ENCODE measurements at places on chromosomes 6 and 20. TPM values are rescaled to one million over a fixed set of nuclear protein-coding genes. Genes with fewer than 3 reads are reported as not detected.

Gene SCUBE3
- 35.5 TPM for total RNA-seq

Gene SMOC2
- total RNA-seq, result not detected

Gene SLC24A3
- 1.2 TPM for total RNA-seq

Gene TMEM74B
- total RNA-seq, result not detected

Gene RIPOR3
- total RNA-seq, result 0.35 TPM

Gene CYP24A1
- not detected for total RNA-seq

Gene METTL24
- not detected for total RNA-seq

Gene NKX2-2
- not detected for total RNA-seq

Gene SMAP1
- total RNA-seq, result 16.8 TPM

Gene RPL10A
- total RNA-seq, result 1,815 TPM

Gene HAO1
- total RNA-seq, result not detected

Gene RIMS1
- total RNA-seq, result not detected

Gene RPS21
- 3,765 TPM for total RNA-seq

Gene OR2B6
- not detected for total RNA-seq

Gene SAMD3
- total RNA-seq, result 0.89 TPM
